WTC11 (cell line): ENCODE measurements at places on chromosomes 6 and 20. TPM values are rescaled to one million over a fixed set of nuclear protein-coding genes. Genes with fewer than 3 reads are reported as not detected.

- DNase-seq, result no peak
Measured at GRCh38 chr6:128174724-128175123, 273.9 kb upstream of the THEMIS start.

GRCh38 chr6:151216804-151217203 lies 23.0 kb upstream of the AKAP12 start:
- no peak for DNase-seq

- no peak for DNase-seq
Measured at GRCh38 chr6:3819161-3820110, 29.7 kb upstream of the FAM50B start.

PRRT1 gene
- 1.4 to 2.2 TPM (median 1.6 TPM) in 3 replicates for total RNA-seq

DNAH8 gene
- 0.02 TPM in 1 of 3 replicates, not detected in the others for total RNA-seq

- peak; percentile 77 for DNase-seq
Measured at GRCh38 chr6:41039060-41039998, at the start of gene UNC5CL. Gene UNC5CL, minus strand, starts transcription at chr6:41039221. Its CDS starts 4,147 bp downstream, at chr6:41035074.

SLC22A16 gene
- 0.34 TPM in 1 of 3 replicates, not detected in the others for total RNA-seq

PAX1 gene
- not detected in 3 replicates for total RNA-seq

MUC22 gene
- not detected in 3 replicates for total RNA-seq

FBXO9 gene
- total RNA-seq, result 44.5 to 54.4 TPM (median 48.1 TPM) in 3 replicates

DNA sequence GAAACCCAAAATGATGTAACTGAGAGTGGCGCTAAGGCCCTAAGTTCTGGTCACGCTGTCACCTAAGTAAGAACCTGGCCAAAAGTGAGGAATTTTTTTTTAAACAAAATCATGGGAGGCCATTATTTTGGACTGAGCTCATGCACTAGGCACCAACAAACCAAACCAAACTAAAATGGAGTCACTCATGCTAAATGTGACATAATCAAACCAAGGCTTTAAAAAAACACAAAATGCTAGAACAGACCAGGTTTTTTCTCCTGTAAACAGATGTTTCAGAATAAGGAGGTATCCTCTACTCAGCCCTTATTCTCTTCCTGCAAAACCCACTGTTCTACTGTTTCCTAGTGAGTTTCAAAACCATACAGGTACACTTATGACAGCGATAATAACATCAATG lies 1.1 kb upstream of the C6orf89 start:
- DNase-seq, result no peak

DNA sequence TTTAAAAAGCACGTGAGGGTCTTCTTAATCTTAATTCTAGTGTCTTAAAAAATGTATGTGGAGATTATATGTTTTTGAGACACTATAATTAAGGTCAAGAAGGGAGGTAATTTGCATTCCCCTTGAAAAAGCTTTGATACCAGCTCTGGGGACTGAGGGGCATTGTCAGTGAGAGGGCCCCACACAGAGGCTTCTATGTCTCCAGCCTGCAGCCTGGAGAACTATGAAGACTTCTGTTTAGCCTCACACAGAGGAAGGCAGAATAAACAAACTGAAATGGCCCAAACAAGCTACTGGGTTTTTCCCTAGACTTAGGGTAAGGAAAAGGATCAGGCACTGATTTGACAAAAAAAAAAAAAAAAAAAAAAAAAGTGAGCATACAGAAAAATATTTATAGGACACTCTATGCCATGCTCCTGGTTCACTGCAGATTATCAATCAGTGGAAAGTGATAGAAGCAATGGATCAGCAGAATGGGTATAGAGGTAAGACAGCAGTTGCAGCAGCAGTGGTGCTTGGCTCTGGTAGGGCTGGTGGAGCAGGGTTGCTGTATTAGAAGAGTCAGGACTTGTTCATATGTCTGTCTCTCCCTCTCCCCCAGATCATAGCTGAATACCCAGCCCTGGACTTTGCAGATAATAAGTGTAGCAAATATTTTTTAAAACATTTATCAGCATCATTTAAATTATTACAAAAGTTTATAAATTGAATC lies 85.4 kb downstream of the KLHL32 start:
- no peak for DNase-seq

DNA sequence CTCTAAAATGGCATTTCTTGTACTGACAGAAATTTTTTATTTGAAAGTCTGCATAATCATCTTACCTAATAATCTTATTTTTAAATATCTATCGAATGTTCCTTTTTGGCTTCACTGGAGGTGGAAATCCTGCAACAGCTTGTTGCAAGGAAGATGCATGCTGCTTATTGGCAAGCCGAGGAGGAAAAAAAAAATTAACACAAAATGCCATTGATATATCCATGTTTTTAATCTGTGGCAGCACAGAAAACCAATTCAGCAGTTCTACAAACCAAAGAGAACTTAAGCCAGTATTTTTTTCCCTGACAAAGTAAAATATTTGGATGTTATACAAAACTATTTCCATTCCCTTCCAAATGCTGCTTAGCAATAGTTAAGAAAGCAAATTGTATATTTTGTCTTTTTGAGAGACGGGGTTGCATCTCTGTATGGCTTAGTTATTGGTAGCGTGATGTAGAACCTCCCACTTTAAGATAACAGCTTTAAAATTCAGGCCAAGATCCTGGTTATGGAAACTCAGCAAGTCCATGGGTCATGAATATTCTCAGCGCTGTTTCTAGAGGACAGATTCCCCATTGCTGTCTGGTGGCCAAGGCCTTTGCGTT lies 231.4 kb downstream of the TMEM242 start:
- no peak for DNase-seq

DNA sequence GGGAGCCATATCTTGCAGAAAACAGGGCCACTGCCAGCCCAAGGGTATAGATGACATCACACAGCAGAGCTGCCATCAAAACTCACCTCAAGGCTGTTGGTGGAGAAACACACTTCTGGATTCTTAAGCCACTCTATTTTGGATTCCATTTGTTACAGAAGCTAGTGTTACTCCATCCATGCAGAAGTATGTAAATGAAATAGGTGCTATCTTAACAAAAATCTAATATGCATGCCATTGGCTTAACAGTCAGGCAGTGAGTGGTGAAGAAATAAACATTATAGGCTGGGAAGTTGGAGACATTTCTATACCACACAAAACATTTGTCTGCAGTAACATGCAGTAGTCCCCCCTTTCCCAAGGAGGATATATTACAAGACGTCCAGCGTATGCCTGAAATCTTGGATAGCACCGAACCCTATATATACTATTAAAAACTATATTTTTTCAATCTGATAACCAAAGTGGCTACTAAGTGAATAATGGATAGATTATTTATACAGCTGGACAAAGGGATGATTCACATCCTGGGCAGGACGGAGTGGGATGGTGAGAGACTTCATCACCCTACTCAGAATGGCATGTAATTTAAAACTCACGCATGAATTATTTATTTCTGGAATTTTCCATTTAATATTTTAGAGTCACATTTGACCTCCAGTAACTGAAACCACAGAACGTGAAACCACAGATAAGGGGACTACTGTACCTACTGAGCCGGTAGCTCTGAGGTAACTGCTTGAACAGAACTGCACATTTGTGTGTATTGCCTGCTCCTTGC lies 160.0 kb upstream of the PLN start:
- DNase-seq, result no peak

- DNase-seq, result no peak
Measured at GRCh38 chr20:24109008-24109407, 120.4 kb upstream of the GGTLC1 start.

CST2 gene
- total RNA-seq, result not detected in 3 replicates

GRCh38 chr20:18973529-18974173 lies 160.1 kb downstream of the SCP2D1 start:
- no peak for DNase-seq

SLC17A1 gene
- total RNA-seq, result not detected in 3 replicates

PLA2G7 gene
- 2.3 to 2.4 TPM (median 2.3 TPM) in 3 replicates for total RNA-seq

DNA sequence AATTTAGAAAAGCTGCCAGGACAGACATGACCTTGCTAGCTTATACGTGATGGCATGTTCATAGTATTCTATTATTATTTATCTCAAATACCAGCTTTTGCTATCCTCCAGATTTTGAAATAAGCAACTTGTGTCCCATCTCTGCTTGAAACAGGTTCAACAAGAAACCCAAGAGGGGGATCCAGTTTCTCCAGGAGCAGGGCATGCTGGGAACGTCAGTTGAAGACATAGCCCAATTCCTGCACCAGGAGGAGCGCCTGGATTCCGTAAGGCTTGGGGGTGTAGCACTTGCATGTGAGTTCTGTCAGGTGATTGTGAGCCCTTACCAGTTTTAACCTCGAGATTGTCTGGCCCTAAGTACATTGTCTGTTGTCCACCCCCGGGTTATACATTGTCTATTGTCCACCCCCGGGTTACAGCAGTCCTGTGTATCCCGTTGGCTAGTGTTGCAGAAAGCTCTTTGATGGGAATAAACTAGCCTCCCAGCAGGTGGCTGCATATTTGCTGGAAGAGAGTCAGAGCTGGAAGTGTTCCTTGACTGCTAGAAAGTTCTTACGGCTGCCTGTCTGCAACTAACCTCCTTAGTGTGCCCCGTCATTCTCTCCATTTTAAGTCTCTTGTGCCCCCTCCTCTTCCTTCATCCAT lies 61.4 kb upstream of the CSE1L start:
- DNase-seq, result no peak

DZANK1 gene
- total RNA-seq, result 6.1 to 8.2 TPM (median 7.7 TPM) in 3 replicates

DNA sequence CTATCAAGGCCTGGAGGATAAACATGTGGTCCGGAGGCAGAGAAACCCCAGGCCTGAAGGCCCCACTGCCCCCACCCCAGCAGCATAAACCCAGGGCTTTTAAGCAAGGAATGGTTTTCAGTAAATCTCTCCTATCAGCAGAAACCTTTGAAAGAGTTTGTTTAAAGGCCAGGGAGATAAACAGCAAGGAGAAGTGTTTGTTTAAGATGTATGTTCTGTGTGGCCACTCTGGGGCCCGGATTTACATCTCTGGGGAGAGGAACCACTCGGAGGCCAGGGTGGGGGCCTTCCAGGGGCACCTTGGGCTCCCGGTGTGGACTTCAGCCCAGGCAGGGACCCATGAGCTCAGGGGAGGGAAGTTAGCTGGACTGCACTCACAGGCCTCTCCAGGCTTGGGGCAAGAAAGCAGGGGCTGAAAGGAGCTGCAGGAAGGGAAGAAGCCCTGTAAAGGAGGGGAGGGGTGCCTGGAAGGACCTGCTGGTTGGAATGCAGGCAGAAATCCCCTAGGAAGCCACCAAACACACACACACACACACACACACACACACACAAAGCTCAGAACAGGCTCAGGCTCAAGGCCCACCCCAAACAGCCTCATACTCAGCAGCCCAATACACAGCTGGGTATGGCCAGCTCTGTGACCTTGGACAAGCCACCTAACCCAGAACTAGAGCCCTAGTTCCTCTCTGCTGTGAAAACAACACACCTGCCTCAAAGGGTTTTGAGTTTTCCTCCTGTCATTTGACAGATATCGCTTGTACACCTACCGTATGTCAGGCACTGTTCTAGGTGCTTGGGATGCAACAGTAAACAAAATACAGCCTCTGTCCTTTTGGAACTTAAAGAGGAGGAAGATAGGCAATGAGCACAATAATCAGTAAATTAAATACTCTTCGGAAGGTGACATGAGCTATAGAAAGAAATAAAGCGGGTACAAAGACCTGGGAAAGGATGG lies 26.2 kb upstream of the FOXP4 start:
- no peak for DNase-seq
